ENCODE measurements at places on chromosomes 4 and X. TPM values are rescaled to one million over a fixed set of nuclear protein-coding genes. Genes with fewer than 3 reads are reported as not detected.

GRCh38 chr4:11518754-11519153 is 90.1 kb upstream of the HS3ST1 start:
- no peak for DNase-seq

GRCh38 chr4:52925531-52925968 is 63.4 kb downstream of the RASL11B start:
- no peak for DNase-seq

- DNase-seq, result peak; percentile 41
These were observed 8.8 kb downstream of the DDX53 start for GRCh38 chrX:23008431-23009099.

DNA sequence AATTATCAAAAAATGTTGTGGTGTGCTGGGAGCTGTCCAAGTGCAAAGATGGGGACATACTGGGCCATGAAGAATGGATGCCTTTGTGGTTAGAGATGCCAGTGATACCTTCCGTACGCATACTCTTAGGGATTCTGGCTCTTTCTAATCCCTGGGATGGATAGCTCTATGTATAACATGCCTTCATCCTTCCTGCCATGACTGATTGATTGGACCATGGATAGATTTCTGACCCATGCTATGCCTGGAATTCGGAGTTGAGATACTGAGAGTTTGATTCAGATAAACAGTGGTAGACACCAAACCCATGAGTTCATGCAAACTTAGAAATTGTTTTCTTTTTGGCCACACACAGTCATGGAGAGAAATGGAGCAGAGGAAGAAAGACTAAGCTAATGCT is 147.2 kb upstream of the WDFY3 start:
- DNase-seq, result no peak

GRCh38 chr4:161931089-161931488 is 232.7 kb downstream of the FSTL5 start:
- no peak for DNase-seq

DNA sequence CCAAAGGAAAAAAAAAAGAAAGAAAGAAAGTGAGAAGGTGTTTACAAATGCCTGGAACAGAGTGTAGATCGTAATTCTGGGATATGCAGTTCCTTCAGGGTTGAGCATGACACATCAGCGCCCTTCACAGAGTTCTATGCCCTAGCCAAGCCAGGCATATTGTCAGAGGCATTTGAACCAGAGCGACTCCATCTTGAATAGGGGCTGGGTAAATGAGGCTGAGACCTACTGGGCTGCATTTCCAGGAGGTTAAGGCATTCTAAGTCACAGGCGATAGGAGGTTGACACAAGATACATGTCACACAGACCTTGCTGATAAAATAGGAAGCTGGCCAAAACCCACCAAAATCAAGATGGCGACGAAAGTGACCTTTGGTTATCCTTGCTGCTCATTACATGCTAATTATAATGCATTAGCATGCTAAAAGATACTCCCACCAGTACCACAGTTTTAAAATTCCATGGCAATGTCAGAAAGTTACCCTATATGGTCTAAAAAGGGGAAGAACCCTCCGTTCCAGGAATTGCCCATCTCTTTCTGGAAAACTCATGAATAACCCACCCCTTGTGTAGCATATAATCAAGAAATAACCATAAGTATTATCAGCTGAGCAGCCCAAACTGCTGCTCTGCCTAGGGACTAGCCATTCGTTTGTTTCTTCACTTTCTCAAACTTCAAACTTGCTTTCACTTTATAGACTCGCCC is 23.5 kb upstream of the LRBA start:
- DNase-seq, result no peak

DNA sequence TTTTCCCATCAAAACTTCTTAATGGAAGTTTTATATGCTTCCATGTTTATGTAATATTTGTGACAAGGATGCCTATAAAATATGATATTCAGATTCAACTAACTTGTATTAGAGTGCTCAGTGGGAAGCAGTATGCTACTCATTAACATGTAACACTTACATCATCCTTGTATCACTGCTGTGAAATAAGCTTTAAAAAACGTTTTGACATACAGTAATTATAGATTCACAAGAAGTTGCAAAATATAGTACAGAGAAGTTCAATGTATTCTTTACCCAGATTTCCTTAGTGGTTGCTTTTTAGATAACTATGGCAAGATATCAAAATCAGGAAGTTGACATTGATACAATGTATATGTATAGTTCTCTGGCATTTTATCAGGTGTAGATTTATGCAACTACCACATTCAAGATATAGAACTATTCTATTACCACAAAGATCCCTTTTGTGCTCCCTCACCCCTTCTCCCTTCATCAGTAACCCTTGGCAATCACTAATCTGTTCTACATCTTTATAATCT is 56.3 kb downstream of the DTHD1 start:
- DNase-seq, result no peak

GRCh38 chr4:174071595-174071994 is 211.9 kb downstream of the FBXO8 start:
- DNase-seq, result no peak

DNA sequence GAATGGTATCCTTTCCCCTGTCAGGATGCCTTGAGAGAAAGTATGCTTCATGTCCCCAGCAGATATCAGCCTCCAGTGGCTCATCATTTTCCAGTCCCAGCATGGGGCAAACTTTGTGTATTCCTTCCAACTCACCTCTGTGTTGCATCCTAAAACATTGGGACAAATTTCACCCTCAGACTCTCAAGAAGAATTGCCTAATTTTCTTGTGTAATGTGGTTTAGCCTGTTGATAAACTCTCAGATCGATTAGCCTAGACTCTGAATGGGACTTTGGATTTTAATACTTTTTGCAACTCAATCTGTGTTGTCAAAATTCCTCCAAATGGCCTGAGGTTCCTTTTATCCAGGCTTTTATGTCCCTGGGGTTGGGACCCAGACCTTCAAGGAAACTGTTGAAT is 805.3 kb downstream of the C4orf33 start:
- no peak for DNase-seq

GRCh38 chrX:53073115-53073586 is 9.0 kb upstream of the TSPYL2 start:
- no peak for DNase-seq

DNA sequence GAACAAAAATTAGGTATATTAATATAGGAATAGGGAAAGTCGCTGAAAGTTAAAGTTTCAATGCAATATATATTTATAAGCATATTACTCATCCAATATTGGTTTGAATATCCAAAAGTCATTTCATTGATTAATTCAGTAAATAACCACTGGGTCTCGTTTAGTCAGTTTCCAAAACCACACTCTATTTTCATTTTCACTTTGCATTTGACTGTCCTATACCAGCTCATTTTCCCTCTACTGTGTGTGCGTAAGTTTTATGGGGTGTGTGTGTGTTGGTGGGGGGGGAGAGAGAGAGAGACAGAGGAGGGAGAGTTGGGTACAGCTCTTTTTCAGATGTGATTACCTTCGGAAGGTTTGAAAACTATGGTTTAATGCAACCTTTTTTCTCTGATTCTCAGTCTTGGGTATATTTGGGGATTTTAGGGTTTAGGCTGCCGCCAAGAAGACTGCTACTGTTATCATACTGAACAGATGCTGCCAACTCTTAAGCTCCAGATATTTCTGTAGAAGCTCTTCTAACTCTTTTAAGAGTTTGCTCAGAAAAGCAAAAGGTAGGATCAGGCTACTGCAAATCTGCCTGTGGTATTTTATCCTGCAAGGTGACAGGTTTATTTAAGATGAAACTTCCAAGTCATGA is 1427.4 kb downstream of the PCDH7 start:
- no peak for DNase-seq

GRCh38 chr4:33400504-33400903 is 2680.3 kb downstream of the PCDH7 start:
- DNase-seq, result no peak

DNA sequence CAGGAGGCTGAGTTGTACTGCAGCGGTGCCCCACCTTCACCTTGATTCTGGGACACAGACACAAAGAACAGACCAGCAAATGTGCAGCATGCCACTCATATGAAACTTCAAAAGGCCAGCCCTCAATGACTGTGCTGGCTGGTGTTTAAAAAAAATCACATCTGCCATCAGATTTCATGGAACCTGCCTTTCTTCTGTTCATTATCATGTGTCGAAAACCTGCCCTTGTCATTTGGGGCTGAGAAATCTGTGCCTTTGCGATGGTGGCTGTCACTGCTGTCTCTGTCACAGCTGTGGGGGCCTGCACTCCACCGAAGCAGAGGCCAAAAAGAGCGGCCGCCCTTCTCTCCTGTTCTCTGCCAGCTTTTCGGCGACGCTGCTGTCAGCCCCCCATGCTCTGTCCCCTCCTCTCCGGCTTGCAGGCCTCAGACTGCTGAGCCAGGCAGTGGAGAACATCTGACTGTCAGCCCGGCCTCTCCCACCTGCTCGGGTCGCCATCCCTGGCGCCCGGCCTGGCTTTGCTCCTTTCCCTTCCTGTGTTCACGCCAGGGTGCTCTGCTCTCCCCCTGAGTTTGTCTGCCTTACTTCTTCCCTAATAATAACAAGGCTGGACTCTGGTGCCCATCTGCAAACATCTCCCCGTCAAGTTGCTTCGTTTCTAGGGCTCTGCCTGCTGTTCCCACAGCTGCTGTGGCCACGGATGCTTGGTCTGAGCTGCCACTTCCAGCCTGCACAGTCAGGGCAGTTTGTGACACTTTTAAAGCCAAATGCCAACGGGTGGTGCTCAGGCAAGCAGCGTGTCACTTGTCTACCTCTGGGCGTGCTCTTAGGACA is 355.2 kb downstream of the UNC5C start:
- no peak for DNase-seq

DNA sequence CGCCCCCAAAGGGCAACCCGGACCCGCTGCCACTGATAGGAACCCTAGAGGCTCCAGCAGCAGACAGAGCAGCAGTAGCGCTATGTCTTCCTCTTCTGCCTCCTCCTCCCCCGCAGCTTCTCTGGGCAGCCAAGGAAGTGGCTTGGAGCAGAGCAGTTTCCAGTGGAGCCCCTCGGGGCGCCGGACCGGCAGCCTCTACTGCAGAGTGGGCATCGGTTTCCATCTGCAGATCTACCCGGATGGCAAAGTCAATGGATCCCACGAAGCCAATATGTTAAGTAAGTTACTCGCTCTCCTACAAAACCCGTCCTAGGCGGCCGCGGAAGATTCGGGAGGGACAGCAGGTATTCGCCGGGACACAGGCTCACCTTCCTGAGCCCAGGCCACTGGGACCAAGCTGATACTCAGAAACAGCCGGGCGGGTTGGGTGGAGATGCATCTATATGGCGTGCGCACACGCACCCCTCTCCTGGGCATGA is 477 bp downstream of the FGF5 start:
- no peak for DNase-seq

GRCh38 chr4:43776371-43776770 is 672.2 kb downstream of the KCTD8 start:
- no peak for DNase-seq

DNA sequence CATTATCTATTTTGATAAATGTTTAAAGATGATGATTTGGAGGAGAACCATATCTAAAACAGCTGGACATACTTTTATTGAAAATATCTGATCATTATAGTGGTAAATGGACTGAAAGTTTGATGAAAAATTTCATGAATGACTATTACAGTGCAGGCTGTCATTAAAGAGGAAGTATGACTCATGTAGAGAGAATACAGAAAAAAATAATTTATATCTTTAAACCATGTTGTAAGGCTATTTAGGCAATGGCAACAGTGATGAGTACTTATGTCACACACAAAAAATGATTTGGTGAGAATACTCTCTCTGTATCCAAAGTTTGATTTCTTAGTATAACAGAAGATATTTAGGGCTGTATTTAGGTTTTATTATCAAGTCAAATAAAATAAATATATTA is 3.9 kb upstream of the GLRB start:
- no peak for DNase-seq

DNA sequence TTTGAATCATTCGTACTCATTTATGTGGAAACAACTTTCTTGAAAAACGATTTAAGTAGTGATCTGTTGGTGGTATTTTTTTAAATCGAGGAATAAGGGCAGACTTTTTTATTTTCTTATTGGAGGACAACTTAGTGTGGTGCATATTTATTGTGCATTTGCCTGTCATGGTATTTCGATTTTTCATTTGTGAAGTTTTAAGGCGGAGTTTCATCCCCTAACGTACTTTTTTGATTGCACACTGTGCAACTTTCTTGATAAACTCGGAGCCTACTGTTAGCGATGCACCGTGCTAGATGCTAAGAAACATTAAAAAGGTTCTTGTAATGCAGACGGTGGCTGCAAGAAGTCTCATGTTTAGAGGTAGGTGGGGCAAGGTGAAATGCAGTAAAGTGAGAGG is 1.4 kb downstream of the ZFX start:
- DNase-seq, result no peak

The SCRG1 gene
- not detected for total RNA-seq

The SMIM31 gene
- total RNA-seq, result 0.10 TPM

The N4BP2 gene
- 8.8 TPM for total RNA-seq

The DMP1 gene
- total RNA-seq, result 0.02 TPM

The ARHGAP36 gene
- total RNA-seq, result not detected

The PF4V1 gene
- total RNA-seq, result not detected

The GYPE gene
- total RNA-seq, result 1.3 TPM

The RS1 gene
- total RNA-seq, result not detected

The CSAG1 gene
- not detected for total RNA-seq

The BST1 gene
- total RNA-seq, result 10.2 TPM

Data from NCI-H460 (cell line).